BE2C (cell line): ENCODE measurements at places on chromosomes 1 and 21.
A peak's percentile ranks its signal among the peaks of the same experiment; 100 is the strongest.

- peak; percentile 58 for DNase-seq
Measured at GRCh38 chr1:234722904-234723720, 113.1 kb upstream of the IRF2BP2 start.

DNA sequence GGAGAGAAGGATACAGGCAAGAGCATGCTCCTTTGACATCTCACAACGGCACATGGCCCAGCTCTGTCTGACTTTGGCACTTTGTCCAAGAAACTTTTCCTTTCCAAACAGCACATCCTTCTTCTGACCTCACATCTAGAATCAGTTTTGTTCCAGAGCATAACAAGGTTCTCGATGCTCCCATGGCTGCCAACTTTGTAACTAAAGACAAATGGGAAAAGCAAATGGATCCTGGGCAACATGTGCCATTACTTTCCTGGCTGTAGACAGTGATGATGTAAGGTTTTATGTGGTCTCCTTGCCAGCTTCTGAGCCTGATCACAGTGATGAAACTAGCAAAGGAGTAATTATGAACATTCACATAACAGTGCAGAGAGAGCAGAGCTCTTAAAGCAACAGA, 171.8 kb upstream of the C1orf87 start:
- no peak for DNase-seq

- DNase-seq, result no peak
Measured at GRCh38 chr1:185317886-185318310, 855 bp upstream of the IVNS1ABP start.

DNA sequence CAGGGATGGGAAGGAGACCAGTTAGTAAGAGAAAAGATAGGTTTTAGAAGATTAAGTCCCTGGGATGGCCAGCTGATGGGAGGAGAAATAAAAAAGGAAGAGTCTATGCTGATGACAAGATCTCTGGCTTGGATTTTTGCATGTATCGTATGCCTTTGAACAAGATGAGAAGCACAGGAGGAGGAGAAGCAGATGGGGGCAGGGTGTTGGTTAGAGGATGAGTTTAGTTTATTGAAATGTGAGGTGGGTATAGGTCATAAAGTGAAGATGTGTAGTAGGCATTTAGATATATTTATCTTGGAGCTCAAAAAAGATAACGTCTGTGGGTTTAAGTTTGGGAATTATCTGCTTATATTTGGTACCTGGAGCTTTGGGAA, 1.4 kb downstream of the TIPRL start:
- DNase-seq, result no peak

- no peak for DNase-seq
Measured at GRCh38 chr1:41642922-41643821, 158.7 kb upstream of the EDN2 start.

DNA sequence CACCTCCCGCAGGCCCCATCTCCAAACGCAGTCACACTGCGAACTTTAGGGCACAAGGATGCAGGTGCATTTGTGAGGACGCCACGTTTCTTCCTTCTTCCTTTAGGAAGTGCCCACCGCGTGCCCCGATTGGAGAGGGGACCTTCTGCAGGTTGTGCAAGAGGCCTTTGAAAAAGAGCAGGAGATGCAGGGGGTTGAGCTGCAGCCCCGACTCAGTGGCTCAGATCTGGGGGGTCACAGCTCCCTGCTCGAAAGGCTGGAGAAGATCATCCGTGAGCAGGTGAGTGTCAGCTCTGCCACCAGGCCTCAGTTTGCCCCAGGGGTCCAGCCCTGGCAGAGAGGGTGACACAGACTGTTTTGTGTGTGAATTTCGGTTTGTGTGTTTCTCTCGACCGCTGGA, 31.2 kb upstream of the DIP2A start:
- no peak for DNase-seq

DNA sequence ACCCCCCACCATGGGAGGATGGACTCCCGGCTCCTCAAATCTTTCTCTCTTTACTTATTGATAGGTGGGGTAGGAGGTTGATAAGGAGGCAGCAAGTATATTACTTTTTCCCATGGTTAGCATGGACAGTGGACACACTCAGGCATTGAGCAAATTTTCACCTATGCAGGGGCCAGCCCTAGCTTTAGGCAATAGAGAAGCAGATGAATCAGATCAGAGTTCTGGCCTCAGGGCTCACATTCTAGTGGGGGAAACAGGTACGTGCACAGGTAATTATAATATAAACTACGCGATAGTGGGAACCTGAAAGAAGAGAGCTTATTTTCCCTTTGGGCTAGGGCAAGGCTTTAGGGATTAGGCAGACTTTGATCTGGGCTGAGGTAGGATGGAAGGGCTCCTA, 13.5 kb upstream of the FOXE3 start:
- DNase-seq, result no peak

DNA sequence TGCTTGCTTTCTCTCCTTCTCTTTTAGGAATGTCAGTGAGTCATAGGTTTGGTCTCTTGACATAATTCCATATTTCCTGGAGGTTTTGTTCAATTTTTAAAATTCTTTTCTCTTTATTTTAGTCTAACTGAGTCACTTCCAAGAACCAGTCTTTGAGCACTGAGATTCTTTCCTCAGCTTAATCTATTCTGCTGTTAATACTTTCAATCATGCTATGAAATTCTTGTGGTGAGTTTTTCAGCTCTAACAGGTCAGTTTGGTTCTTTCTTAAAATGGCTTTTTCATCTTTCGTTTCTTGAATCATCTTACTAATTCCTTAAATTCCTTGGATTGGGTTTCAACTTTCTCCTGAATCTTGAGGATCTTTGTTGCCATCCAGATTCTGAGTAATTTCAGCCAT, 321.0 kb downstream of the PTBP2 start:
- no peak for DNase-seq

DNA sequence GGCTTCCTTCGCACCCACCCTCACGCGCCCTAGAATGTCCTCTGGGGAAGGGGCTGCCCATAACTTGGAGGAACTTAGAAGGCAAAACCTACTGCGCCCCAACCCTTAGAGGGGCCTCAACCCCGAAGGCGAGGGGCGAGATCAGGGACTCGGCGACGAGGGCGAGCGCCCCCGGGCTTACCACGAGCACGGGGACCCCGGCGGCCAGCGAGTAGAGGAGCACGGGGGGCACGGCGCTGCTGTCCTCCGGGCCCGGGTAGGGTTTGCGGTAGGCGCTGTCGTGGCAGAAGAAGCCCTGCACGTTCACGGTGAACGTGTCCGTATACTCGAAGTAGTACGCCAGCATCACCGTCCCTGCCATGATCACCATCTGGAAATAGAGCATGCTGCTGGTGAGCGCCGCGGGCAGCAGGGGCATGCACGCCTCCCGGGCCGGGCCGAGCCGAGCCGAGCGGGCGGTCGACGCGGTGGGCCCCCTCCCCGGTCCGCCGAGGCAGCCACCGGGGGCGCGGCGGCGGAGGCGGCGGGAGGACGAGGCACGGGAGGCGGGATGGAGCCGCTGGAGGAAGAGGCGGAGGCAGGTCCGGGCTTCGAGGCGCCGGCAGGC, 304 bp downstream of the PLPPR5 start:
- peak; percentile 72 for DNase-seq

- no peak for DNase-seq
Measured at GRCh38 chr1:229778794-229779193, 152.7 kb downstream of the URB2 start.

- no peak for DNase-seq
Measured at GRCh38 chr1:204343247-204343646, 16.5 kb downstream of the PLEKHA6 start.

DNA sequence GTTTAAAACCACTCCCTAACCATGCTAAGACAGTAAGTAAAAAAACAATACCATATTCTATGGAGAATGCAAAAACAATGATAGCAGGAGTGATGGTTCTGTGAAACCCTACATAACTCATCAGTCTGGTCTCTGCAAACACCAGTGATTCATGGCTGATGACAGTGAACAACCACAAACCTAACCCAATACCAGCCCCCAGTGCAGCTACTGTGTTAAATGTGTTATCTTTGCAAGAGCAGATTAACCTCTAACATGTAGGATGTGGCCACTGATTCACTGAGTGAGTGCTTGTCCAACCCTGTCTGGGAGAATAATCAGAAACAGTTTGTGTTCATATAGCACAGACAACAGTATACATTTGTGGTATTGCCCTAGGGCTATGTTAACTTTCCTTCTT, 100.2 kb upstream of the COG2 start:
- DNase-seq, result no peak

DNA sequence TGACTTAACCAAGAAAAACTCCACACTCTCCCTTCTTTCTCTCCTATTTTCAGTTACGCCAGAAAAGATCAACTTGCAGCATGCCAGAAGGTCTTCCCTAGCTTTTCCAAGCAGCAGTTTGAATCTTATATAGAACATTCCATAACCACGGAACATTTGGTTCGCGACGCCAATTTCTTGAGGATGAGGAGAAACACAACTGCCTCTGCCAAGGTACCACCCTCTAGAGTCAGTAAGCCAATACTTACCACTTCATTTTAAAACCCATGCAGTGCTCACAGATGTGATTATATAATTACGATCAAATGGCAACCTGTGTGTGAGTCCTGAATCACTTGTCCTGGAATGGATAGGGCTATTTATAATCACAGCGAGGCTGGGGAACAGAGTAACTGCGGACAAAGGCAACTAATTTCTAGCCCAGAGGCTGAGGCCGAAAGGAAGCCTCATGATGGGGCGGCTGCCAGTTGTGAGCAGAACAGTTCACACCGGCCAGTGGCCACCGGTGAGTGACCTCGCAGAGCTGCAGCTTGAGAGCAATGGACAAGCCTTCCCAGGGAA, 43.2 kb upstream of the BACE2 start:
- DNase-seq, result no peak
